Type B pancreatic cell (in vitro differentiated cells): ENCODE measurements at places on chromosomes 4 and X. TPM values are rescaled to one million over a fixed set of nuclear protein-coding genes. Genes with fewer than 3 reads are reported as not detected.
A peak's percentile ranks its signal among the peaks of the same experiment; 100 is the strongest.

- no peaks in the 10 kb centered on the region for H3K27me3 ChIP-seq
- no peak for DNase-seq
- no peak overlapping the region for H3K27ac ChIP-seq
- no peak overlapping the region for H3K4me3 ChIP-seq
These were observed 92.4 kb upstream of the ATXN3L start for GRCh38 chrX:13412208-13412600.

GRCh38 chr4:185886832-185887524 is 75.0 kb upstream of the SORBS2 start:
- peaks cover 1% of the 10 kb centered on the region for H3K4me1 ChIP-seq
- no peaks in the 10 kb centered on the region for H3K27me3 ChIP-seq
- H3K4me3 ChIP-seq = no peak overlapping the region
- no peak overlapping the region for H3K27ac ChIP-seq

The FAM53A gene
- 0.90 and 3.2 TPM in 2 replicates for total RNA-seq

The GABRE gene
- total RNA-seq = 5.5 and 9.9 TPM in 2 replicates

DNA sequence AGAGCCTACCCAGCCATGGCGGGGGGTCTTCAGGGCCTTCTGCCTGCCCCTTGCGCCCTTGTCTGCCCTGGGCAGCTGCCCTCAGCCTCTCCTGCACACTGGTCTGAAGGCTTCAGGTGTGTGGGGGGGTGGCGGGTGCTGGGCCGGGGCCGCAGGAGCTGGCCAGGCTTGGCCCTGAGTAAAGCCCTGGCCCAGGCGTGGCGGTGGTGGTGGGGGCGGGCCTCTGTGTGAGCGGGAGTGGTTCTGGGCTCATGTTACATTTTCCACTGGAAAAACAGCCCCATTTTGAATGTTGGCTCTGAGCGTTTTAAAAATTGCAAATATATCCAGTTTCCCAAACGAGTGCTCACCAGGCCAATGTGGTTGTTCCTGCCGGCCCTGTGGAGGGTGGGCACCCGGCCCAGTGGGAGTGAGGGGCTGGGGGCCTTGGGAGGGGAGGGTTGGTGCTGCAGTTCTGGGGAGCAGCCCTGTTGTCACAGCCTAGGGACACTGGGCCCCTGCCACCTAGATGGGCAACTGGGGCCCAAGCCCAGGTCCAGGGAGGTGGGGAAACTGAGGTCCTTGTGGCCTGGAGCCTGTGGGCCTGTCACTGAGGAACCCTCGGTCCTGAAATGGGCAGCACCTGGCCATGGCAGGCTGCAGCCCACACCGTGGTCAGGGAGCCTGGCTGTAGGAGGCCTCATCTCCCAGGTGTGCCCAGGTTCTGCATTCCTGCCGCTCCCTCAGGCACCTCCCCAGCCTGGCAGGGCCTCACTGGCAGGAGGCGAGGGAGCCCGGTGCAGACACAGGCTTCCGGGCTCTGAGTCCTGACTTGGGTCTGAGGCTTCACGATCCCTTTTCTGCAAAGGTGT is 28.3 kb downstream of the FGFRL1 start:
- H3K27ac ChIP-seq = no peak overlapping the region
- peaks cover 3% of the 10 kb centered on the region for H3K27me3 ChIP-seq

- H3K27me3 ChIP-seq = no peaks in the 10 kb centered on the region
- peaks cover 8% of the 10 kb centered on the region for H3K4me1 ChIP-seq
- H3K27ac ChIP-seq = no peak overlapping the region
- H3K4me3 ChIP-seq = no peak overlapping the region
These were observed 825.6 kb downstream of the STPG2 start for GRCh38 chr4:97317671-97318070.

The LPAR4 gene
- 5.3 TPM in 1 of 2 replicates, not detected in the other for total RNA-seq

GRCh38 chr4:98026362-98026761 is 116.9 kb downstream of the STPG2 start:
- H3K27ac ChIP-seq = no peak overlapping the region
- no peaks in the 10 kb centered on the region for H3K4me1 ChIP-seq
- H3K36me3 ChIP-seq = no peaks in the 10 kb centered on the region
- no peak overlapping the region for H3K4me3 ChIP-seq
- no peaks in the 10 kb centered on the region for H3K27me3 ChIP-seq

The SLITRK2 gene
- 4.9 and 5.4 TPM in 2 replicates for total RNA-seq

The CT55 gene
- total RNA-seq = not detected in 2 replicates

- no peak for DNase-seq
- no peaks in the 10 kb centered on the region for H3K27me3 ChIP-seq
- H3K36me3 ChIP-seq = peaks cover 26% of the 10 kb centered on the region
- H3K27ac ChIP-seq = no peak overlapping the region
These were observed 14.1 kb downstream of the NOP14 start for GRCh38 chr4:2948895-2949781.

The OTUD6A gene
- not detected in 2 replicates for total RNA-seq

- no peak overlapping the region for H3K4me3 ChIP-seq
- H3K27me3 ChIP-seq = no peaks in the 10 kb centered on the region
- no peaks in the 10 kb centered on the region for H3K36me3 ChIP-seq
- no peak overlapping the region for H3K27ac ChIP-seq
- H3K4me1 ChIP-seq = no peaks in the 10 kb centered on the region
These were observed 72.8 kb upstream of the NLRP2B start for GRCh38 chrX:57752866-57753265.

DNA sequence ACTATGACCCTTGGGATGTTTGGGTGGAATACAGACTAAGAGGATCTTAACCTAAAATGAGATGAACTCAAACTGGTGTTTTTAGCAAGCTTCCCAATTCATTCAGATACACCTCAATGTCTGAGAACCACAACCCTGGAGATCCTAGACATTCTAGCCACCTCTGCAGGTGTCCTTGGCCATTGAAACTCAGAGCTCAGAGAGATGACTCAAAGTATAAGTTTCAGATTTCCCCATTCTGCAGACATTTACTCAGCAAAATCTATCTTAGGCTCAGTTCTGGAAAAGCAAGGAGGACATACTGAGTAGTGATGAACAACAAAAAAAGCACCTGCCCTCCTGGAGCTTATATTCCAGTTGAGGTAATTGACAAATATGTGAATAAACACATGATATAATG is 47.8 kb downstream of the COMMD8 start:
- H3K27ac ChIP-seq = no peak overlapping the region
- no peaks in the 10 kb centered on the region for H3K36me3 ChIP-seq
- DNase-seq = no peak
- H3K4me3 ChIP-seq = no peak overlapping the region
- peaks cover 10% of the 10 kb centered on the region for H3K4me1 ChIP-seq

GRCh38 chr4:9143421-9144080 is 26.7 kb upstream of the FAM90A26 start:
- H3K27me3 ChIP-seq = no peaks in the 10 kb centered on the region
- peaks cover 4% of the 10 kb centered on the region for H3K36me3 ChIP-seq
- DNase-seq = no peak
- H3K4me3 ChIP-seq = no peak overlapping the region
- H3K4me1 ChIP-seq = no peaks in the 10 kb centered on the region

The SAGE1 gene
- not detected in 2 replicates for total RNA-seq

DNA sequence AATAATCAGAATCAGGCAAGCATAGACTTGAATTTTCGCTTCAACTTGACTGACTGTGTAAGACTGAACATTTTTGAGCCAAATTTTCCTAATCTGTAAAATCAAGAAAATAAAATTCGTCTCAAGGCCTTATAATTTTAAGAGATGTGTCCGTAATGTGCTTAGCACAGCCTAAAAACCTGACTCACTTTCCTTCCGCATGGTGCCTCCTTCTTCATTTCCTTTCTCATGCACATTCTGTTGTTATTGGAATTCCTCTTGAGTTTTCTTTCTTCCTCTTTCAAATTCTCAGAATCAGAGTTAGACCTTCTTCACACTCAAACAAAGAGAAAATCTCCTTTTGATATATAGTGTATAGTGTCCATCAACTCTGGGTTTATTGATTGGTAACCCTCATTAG is 208.9 kb upstream of the SLIT2 start:
- no peak overlapping the region for H3K27ac ChIP-seq
- peaks cover 13% of the 10 kb centered on the region for H3K4me1 ChIP-seq
- no peaks in the 10 kb centered on the region for H3K36me3 ChIP-seq
- no peak for DNase-seq

GRCh38 chr4:8019396-8020365 is 80.0 kb upstream of the AFAP1 start:
- peaks cover 8% of the 10 kb centered on the region for H3K4me1 ChIP-seq
- peaks cover 2% of the 10 kb centered on the region for H3K27me3 ChIP-seq
- DNase-seq = no peak
- H3K27ac ChIP-seq = peak overlapping the region; percentile 90

The RNF150 gene
- total RNA-seq = 7.3 and 34.0 TPM in 2 replicates

DNA sequence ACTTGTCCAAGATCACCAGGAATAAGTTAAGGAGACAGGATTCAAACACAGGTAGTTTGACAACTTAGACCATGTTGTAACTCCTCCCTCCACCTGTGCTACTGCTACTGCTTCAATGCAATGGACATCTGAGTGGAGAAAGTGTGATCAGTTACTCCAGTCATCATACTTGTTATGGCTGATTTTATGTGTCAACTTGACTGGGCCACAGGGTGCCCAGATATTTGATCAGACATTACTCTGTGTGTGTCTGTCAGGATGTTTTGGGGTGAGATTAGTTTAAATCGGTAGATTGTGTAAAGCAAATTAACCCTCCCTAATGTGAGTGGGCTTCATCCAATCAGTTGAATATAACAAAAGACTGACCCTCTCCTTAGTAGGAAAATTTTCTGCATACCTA is 34.8 kb upstream of the PDLIM5 start:
- H3K27me3 ChIP-seq = peaks cover 19% of the 10 kb centered on the region
- no peaks in the 10 kb centered on the region for H3K36me3 ChIP-seq
- no peak for DNase-seq
- peaks cover 19% of the 10 kb centered on the region for H3K4me1 ChIP-seq
- H3K4me3 ChIP-seq = no peak overlapping the region

The ANOS1 gene
- 14.3 and 19.9 TPM in 2 replicates for total RNA-seq

- no peak overlapping the region for H3K4me3 ChIP-seq
- no peaks in the 10 kb centered on the region for H3K36me3 ChIP-seq
- H3K4me1 ChIP-seq = no peaks in the 10 kb centered on the region
- DNase-seq = no peak
- H3K27me3 ChIP-seq = no peaks in the 10 kb centered on the region
- no peak overlapping the region for H3K27ac ChIP-seq
These were observed 263.7 kb upstream of the UGT8 start for GRCh38 chr4:114334884-114335330.

The SNCA gene
- 10.3 and 16.6 TPM in 2 replicates for total RNA-seq

The RTL3 gene
- not detected in 2 replicates for total RNA-seq

GRCh38 chr4:138967313-138967712 is 48.3 kb upstream of the NOCT start:
- H3K36me3 ChIP-seq = no peaks in the 10 kb centered on the region
- H3K4me1 ChIP-seq = peaks cover 4% of the 10 kb centered on the region
- no peak overlapping the region for H3K4me3 ChIP-seq
- no peak overlapping the region for H3K27ac ChIP-seq
- no peak for DNase-seq

The ACE2 gene
- total RNA-seq = 22.6 and 74.5 TPM in 2 replicates

- H3K27me3 ChIP-seq = no peaks in the 10 kb centered on the region
- no peak for DNase-seq
- H3K4me1 ChIP-seq = peaks cover 18% of the 10 kb centered on the region
- no peaks in the 10 kb centered on the region for H3K36me3 ChIP-seq
- no peak overlapping the region for H3K27ac ChIP-seq
These were observed 81.0 kb downstream of the SORBS2 start for GRCh38 chr4:185730849-185731608.

The ARHGAP4 gene
- total RNA-seq = 7.7 and 8.8 TPM in 2 replicates

- no peak overlapping the region for H3K27ac ChIP-seq
- DNase-seq = no peak
- peaks cover 3% of the 10 kb centered on the region for H3K36me3 ChIP-seq
- peaks cover 7% of the 10 kb centered on the region for H3K4me1 ChIP-seq
These were observed 39.6 kb downstream of the PDLIM5 start for GRCh38 chr4:94491322-94491721.

- H3K4me3 ChIP-seq = no peak overlapping the region
- H3K27ac ChIP-seq = no peak overlapping the region
- no peaks in the 10 kb centered on the region for H3K27me3 ChIP-seq
- H3K4me1 ChIP-seq = peaks cover 5% of the 10 kb centered on the region
These were observed 3.6 kb upstream of the GPR173 start for GRCh38 chrX:53044995-53045394.

DNA sequence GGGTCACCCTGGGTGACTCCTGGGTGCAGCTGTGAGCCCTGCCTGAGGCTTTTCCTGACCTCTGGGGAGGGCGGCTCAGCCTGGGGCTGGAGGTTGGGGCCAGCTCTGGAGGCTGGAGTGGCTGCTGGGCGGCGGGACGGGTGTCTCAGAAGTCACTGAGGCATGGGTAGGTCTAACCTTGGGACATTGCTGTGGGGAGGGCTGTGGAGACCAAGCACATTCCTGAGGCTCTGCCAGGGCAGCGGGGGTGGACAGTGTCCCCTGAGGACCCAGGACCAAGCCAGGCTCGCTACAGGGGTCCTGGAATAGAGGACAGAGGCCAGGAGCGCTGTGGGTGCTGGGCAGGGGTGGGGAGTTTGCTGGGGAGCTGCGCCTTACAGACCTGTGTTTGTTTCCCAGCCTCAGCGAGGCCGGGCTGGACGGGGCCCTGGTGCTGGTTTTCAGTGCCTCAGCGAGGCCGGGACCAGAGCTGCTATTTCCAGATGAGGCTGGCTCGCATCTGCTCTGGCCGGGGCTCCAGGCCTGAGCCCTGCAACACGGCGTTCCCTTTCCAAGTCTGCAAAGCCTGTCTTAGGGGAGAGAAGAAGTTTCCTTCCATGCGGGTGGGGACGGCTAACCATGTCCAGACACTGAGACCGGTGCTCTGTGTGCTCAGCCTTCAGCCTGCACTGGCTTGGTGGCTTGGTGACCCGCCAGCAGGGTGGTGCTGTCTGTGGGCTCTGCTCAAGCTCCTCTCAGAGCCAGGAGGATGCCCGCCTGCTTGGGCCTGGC is 3.0 kb upstream of the SLC25A6 start:
- H3K4me1 ChIP-seq = peaks cover 11% of the 10 kb centered on the region
- peaks cover 12% of the 10 kb centered on the region for H3K36me3 ChIP-seq
- H3K27ac ChIP-seq = peak overlapping the region; percentile 28
- DNase-seq = no peak
